ENCODE measurements at places on chromosomes 3 and 15.

GRCh38 chr3:109977897-109978296, 640.6 kb upstream of the DPPA4 start:
- no peak for DNase-seq

DNA sequence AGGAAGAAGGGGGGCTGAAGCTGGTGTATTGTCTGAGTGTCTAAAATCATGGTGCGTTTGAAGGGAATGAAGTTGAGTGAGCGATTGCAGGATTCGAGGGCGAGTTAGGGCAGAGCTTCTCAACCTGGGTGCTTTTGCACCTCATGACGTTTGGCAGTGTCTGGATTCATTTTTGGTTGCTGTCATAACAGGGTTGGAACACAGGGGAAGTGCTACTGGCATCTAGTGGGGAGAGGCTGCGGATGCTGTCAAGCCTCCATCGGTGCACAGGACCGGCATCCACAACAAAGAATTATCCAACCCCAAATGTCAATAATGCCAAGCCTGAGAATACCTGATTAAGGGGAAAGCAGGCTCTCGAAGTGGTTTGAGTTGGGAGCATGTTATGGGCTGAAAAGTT, 120.0 kb downstream of the SLCO3A1 start:
- no peak for DNase-seq

GRCh38 chr15:63107895-63108546, 13.6 kb upstream of the LACTB start:
- no peak for DNase-seq

GRCh38 chr3:4006288-4006687, 207.1 kb downstream of the LRRN1 start:
- DNase-seq: no peak

DNA sequence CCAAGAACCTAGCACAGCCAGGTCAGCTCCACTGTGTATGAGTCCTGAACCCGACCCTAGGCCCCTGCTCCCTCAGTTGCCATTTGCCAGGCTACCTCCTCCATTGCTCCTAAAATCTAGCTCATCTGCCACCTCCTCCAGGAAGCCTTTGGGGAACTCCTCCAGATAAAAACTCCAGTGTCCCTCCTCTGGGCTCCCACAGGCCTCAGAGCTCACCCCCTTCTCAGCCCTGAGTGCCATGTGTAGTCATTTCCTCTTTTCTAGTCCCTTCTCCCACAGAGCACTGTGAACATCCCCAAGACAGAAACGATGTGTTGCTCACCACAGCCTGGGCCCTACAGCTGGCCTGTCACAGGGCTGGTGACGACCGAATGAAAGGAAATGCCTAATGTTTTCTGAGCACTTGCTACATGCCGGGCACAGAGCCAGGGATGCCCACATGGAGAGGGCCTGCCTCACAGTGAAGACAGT, 61.0 kb downstream of the IQSEC1 start:
- DNase-seq: peak; percentile 72

Data from activated T-cell treated with anti-CD3 and anti-CD28 coated beads, Interleukin-2, amount 50 U/mL, for 72 hours (primary cell).